ENCODE measurements at places on chromosomes 4 and X. TPM values are rescaled to one million over a fixed set of nuclear protein-coding genes. Genes with fewer than 3 reads are reported as not detected.

GRCh38 chrX:131752493-131753198, 208.8 kb downstream of the OR13H1 start:
- H3K27ac ChIP-seq, result no peak overlapping the region
- H3K36me3 ChIP-seq, result no peaks in the 10 kb centered on the region
- H3K4me1 ChIP-seq, result no peaks in the 10 kb centered on the region

- H3K4me3 ChIP-seq, result no peak overlapping the region
- no peaks in the 10 kb centered on the region for H3K36me3 ChIP-seq
- H3K27ac ChIP-seq, result no peak overlapping the region
- DNase-seq, result no peak
- no peaks in the 10 kb centered on the region for H3K27me3 ChIP-seq
These were observed 230.8 kb downstream of the SHOX start for GRCh38 chrX:861340-861890.

GRCh38 chr4:5758741-5759140, 47.7 kb downstream of the EVC start:
- no peak overlapping the region for H3K4me3 ChIP-seq
- H3K27ac ChIP-seq, result no peak overlapping the region
- no peak for DNase-seq
- no peaks in the 10 kb centered on the region for H3K4me1 ChIP-seq
- H3K27me3 ChIP-seq, result no peaks in the 10 kb centered on the region
- no peaks in the 10 kb centered on the region for H3K36me3 ChIP-seq

GRCh38 chr4:152680988-152681603, 1.3 kb upstream of the TMEM154 start:
- DNase-seq, result no peak
- no peak overlapping the region for H3K27ac ChIP-seq
- no peak overlapping the region for H3K4me3 ChIP-seq
- H3K4me1 ChIP-seq, result no peaks in the 10 kb centered on the region

DNA sequence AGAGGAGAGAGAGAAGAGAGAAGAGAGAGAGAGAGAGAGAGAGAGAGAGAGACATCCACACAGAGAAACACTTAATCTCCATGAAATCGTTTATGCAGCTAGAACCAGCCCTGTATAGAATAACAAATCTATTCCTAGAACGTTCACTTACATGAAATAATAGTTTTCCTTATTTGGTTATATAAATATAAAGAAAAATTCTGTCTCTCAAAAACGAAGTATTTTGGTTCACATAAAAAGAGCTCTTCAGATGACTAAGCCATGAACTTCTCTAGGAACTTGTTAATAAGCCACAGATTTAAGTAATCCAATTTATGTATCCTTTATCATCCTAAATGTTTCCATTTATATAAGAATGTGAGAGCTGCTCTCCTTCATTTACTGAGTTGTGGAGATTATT, 1315.1 kb upstream of the PCDH7 start:
- no peak overlapping the region for H3K4me3 ChIP-seq
- H3K36me3 ChIP-seq, result no peaks in the 10 kb centered on the region
- H3K27me3 ChIP-seq, result no peaks in the 10 kb centered on the region
- no peak for DNase-seq
- no peak overlapping the region for H3K27ac ChIP-seq

Gene PAGE2
- not detected for total RNA-seq

All from gastrocnemius medialis (tissue), 4 donors.